ENCODE measurements at places on chromosomes 5 and 9.

GRCh38 chr5:53882676-53883031, 322.2 kb downstream of the NDUFS4 start:
- DNase-seq = no peak

- no peak for DNase-seq
These were observed 50.5 kb upstream of the FCN1 start for GRCh38 chr9:134968011-134968822.

- peak; percentile 16 for DNase-seq
These were observed 5.0 kb upstream of the C1QTNF3 start for GRCh38 chr5:34047774-34048572.

DNA sequence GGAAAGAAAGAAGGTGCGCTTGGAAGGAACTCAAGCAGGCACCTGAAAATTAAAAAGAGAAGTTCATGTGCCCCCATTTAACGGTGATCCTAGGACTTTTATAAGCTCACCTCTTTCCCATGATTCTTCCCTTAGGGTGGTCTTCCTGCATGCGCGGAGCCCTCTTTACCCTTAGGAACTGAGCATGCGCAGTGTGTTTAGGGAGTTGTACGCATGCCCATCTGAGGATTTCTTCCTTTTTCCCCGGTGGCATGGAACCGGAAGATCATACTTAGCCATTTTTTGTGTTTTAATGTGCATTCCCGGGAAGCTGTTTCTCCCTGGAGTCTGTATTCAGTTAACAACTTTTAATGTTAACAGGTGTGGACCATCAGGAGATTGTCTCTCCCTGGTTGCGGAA, 119.0 kb downstream of the FBXL7 start:
- no peak for DNase-seq

DNA sequence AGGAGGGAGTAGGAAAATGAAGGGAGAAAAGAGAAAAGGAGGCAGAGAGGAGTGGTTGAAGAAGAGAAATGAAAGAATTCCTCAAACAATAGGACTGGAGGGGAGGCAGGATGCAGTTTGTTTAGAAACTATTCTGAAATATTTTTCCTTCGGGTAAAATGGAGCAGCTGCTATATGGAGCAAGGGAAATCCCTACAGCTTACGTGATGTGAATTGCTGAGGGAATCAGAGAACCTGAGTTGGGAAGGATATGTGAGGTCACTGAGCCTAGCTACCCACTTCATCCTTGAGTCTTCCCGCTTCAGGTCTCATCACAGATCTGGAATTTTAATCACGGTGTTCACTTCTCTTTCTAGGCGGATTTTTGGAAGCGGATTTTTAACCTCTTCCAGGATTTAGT, 204.3 kb downstream of the ERCC6L2 start:
- DNase-seq = no peak

DNA sequence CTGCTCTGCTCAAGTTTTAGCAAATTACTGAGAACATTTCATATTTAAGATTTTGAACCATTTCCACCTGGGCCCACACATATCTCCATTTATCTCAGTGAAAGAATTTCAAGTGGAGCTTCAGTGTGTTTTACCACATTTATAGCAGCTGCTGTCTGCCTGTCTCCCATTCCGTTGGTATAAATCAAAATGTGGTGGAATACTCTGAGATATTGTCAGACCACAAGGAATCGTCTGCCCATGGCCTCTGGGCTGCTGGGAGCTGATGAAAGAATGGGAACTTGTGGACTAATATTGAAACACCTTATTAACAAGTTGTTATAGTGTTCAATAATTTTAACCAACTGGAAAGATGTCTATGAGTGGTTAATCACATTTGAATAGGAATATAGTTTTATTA, 33.3 kb downstream of the MAST4 start:
- DNase-seq = no peak

DNA sequence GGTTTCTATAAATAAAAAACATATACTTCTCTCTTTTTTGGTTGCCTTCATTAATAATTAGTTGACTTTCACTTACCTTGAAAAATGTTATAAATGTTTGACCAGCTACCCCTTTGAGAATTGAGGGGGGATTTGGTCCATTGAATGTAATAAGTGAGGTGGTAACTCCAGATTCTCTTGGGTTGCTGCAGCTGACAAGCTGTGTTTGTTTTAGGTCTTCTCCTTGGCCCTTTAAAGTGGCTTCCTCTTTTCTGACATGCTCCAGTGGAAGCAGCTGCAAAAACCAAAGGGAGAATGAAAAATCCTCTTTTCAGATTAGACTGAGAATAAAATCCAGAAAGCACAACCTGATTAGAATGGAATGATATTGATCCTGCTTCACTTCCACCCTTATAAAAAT, 410.5 kb downstream of the TMEM38B start:
- DNase-seq = peak; percentile 34

DNA sequence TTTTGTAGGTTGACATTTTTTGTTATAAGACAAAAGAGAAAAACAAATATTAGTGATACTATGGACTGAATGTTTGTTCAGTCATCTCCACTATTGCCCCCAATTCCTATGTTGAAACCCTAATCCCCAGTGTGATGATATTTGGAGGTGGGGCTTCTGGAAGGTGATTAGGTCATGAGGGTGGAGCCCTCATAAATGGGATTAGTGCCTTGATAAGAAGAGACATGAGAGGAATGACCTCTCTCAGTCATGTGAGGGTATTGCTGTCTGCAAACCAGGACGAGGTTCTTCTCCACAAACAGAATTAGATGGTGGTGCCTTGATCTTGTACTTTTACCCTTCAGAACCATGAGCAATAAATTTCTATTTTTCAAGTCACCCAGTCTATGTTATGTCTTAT, 34.5 kb upstream of the KLF9 start:
- no peak for DNase-seq

DNA sequence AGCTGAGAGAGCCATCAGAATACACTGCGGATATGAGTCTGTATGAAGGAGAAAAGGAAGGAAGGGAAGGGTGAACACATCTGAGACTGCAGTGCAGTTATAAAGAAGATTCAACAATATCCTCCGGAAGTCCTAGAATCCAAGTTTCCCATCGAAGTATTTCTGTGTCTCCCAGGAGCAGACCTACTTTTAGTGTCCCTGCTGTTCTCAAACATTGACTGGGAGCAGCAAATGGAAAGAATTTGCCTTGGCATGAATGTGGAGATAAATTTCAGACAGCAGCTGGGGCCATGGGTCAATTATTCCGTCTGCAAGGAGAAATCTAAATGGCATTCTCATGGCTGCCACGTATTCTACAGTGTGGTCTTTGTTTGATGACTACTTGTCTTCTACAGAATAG, 478.1 kb upstream of the SMC2 start:
- no peak for DNase-seq

DNA sequence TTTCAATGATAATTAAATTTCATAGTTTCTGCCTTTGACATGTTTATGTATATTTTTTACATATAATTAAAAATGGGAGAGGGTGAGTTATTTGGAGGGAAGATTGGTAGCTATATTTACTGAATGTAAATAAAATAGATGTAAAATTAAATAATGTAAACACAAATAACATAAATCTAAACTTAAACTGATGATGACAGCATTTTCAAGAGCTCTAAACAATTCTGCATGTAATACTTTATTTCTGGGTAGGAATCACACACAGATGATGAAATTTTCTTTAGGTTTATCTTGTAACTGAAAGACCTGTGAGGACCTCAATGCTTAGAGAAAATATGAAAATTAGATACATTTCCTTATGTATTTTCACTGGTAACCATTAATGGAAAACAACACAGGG, 42.2 kb upstream of the RIOK2 start:
- no peak for DNase-seq

DNA sequence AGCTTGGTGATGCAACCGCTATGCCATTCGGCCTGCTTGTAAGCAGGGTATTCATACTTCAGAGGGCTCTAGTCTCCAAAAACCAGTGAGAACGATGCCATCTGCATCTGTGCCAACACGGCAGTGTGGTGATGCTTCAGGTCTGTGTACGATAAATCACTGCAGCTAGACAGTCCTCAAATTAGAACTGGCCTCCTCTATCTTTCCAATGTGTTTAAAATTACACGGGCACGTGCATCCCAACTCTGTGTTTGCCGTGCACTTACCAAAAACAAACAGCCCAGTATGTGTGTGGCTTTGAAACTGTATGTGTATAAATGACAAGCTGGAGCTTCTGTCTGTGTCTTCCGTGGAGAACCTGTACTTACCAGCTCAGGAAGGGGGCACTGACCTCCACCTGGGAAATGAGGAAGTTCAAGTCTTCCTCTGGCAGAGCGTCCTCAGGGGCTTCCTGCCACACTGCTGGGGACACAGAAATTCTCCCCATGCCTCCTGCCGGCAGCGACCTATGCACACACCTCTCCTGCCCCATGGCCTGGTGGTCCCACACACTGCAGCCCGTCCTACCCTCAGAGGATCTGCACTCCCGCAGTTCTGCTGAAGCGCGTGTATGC, 12.3 kb downstream of the MED10 start:
- peak; percentile 50 for DNase-seq

- no peak for DNase-seq
These were observed 111.8 kb downstream of the HMHB1 start for GRCh38 chr5:143923634-143924266.

DNA sequence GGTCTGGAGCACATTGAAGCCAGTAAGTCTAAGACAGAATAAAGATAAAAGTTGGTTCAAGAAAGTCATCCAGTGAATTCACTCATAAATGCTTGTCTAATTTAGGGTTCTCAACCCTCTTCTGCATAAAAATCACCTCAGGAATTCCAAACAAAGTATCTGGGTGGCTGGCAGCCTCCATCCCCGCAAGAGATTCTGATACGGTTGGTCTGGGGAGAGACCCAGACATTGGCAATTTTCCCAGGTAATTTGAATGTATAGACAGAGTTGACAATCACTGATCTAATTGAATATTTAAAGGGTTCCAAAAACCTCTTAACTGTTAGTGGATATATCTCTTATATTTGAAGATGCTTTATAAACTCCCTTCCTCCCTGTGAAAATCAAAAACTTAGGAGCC, 14.9 kb downstream of the ADAMTSL1 start:
- no peak for DNase-seq

DNA sequence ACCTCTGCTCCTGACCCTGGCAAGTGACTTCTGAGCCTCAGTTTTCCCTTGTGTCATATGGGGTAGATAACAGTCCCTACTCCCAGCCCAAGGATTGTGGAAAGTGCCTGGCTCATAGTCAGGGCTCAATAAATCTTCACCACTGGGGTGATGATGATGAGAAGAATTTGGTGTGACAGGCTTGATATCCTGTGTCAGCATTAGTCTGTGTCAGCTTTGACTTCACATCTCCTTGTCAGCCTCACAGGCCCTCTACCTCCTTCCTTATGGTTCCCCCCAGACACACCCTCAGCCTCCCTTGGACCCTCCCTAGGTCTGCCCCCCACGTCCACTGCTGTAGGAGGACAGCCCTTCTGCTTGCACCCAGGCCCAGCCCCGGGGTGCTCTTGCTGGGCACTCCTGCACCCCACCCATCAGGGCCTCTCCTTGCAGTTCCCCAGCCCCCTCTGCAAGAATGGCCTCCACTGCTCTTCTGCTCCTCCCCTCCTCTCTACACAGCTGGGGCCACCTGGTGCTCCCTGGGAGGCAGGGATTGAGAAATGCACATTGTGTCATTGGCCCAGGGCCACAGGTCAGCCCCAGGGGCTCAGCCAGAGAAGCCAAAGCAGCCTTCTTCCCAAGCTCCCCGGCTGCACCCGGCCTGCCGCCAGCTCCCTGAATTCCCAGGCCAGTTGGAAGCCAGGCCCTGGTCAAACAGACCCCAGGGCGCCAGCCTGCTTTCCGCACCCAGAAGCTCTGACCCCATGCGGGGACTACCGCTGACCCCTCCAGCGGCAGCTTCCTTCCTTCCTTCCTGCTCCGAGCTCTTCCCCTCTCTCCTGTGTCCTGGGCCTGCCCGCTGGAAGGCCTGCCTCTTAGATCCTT, 7.7 kb downstream of the FGFR4 start:
- DNase-seq = no peak

- DNase-seq = peak; percentile 59
These were observed 44.7 kb upstream of the DMAC1 start for GRCh38 chr9:7844242-7844641.

DNA sequence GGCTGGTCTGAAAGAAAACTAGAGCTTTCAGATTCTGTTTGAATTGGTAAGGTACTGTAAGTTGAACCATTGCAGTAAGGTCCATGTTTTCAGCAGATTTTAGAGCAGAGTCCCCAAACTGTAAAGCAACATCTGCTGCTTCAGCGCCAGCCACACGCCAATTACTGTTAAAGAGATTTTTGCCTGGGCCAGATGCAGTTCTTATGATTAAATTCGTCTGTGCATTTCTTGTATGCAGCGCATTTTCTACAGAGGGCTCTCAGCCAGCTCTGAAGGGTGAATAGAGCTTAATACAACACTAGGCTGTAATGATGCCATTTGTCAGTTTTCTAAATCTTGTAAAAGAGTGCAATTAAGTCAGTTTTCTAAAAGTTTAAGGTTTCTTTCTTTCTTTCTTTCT, 246.3 kb downstream of the COX7C start:
- no peak for DNase-seq

- no peak for DNase-seq
These were observed 42.9 kb downstream of the PDCD1LG2 start for GRCh38 chr9:5553211-5553610.

- DNase-seq = no peak
These were observed 105.4 kb downstream of the DAPK1 start for GRCh38 chr9:87602933-87603643.

DNA sequence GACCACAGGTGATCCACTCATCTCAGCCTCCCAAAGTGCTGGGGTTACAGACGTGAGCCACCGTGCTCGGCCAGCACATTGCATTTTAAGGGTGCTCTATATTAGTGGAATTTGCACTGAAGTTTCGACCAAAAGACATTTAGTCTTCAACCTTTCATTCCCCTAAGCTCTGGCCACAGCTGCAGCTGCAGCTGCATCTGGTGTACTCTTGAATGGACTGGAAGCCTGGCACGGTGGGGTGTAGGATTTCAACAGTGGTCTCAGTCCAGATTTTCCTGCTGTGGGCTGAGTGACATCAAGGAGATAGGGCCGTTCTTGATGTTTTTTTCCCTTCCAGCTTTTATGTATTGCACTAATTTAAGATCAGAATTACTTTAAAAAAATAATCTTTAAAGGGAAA, 255.2 kb downstream of the PDZD2 start:
- DNase-seq = no peak

GRCh38 chr9:136943291-136944211, 987 bp downstream of the FBXW5 start:
- DNase-seq = peak; percentile 68

GRCh38 chr5:143514616-143515335, 111.3 kb upstream of the NR3C1 start:
- no peak for DNase-seq

DNA sequence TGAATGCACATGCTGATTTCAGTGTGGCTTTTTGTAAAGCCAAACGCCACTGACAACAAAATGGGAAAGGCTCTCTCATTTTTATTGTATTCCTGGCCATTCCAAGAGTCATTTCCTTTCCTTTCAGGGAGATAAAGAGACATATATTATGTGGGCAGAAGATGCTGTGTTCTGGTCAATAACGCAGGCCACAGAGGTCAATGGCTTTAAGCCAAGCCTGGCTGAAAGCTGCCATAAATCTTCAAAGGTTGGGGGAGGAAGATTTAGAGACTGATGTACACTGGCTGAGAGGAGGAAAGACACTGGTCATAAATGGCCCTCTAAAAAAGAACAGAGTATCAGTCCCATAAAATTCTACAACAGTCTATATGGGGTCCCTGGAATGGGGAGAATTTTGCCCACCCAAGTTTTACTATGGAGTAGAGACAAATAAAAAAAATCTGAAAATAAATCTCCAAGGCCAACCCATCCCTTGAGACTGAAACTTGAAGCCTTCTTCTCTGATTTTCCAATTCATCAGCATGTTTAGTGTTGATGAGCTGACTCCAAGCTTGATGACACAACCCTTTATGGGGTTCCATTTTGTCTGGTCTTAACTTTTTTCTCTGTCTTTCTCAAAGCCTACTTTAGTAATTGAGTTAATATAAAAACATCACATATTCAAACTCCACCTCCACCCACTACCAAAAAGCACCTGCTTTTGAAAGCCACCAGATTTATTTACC, 152.1 kb upstream of the SLC24A2 start:
- no peak for DNase-seq
